ENCODE measurements at places on chromosomes 13 and 19.

DNA sequence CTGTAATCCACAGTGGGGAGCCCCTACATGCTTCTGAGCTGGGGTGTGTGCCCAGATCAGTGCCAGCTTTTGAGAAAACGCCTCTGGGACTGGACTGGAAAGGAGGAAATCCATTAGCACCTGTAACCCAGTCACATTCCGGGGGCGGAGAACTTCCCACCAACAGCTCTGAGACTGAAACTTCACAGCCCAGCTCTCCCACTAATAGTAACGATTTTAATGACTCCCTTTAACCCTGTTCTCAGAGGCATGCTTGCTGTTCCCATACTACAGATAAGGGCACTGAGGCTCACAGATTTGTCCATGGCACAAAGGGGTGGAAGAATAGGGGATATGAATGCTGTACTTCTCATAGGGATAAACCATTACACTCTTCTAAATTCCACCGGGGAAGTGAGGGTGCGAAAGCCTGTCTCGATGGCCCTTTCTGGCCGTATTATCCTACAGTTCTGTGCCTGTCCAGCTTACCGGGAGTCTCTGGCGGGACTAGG, 851 bp downstream of the FBXO46 start:
- DNase-seq, result no peak

DNA sequence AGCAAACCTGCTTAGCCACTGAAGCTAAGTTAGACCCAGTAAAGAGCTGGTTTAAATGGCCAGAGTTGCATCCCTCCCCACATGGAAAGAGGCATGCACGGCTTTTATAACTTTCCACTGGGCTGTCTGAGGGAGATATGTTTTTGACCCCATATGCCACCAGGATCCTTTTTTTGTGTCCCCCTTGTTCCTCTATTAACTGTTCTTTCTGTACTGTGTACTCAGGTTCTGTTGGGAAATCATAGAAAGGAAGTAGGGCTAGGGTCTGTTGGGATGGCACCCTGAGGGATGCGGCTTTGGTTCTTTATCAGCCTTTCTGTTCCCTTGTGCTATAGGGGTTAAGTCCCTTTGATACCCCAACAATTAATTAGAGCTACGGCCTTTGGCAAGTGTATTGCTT, 12.2 kb upstream of the TM9SF2 start:
- DNase-seq, result no peak

DNA sequence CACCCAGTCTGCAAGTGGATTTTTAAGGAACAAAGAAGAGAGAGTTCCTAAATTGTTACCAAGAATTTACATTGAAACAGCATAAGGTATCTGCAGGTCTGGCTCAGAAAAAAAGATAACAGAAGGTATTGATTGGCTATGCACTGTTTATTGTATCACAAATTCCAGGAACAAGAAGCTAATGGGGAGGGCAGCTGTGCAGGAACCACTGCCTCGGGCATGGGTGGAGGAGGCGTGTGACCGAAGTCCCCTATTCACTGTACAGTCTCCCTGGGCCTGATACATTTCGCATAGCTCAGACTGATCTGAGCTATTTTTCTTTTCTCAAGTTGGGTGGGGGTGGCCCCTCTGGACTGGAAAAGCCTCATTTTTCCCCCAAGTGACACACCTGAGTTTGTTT, 11.7 kb downstream of the NECTIN2 start:
- DNase-seq, result no peak

DNA sequence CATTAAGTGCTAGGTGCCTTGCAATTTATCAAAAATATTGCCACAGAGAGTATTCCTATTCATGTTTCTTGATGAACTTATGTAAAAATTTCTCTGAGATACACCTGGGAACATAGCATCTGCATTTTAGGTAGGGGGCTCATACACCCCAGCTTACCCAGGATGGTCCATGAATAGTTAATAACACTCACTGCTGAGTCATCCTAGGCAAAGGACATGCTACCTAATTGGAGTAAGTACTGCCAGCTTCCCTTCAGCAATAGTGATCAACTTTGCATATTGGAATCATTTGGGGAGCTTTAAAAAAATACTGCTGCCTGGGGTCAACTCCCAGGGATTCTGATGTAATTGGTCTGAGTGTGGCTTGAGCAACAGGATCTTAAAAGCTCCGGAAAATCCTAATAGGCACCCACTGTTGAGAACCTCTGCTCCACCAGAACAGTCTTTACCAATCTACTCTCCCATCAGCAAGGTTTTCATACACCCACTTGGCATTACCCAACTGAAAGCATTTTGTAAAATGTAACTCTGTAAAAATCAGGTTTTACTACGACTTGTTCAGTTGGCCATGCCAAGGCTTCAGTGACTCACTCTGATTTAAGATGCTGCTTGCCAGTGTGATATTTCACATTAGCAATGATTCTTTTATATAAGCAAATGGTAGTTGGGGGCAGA, 67.2 kb upstream of the FNDC3A start:
- no peak for DNase-seq

- no peak for DNase-seq
Measured at GRCh38 chr19:13937479-13938300, 527 bp downstream of the PODNL1 start.

- no peak for DNase-seq
Measured at GRCh38 chr13:41497436-41497835, 40.1 kb downstream of the RGCC start.

DNA sequence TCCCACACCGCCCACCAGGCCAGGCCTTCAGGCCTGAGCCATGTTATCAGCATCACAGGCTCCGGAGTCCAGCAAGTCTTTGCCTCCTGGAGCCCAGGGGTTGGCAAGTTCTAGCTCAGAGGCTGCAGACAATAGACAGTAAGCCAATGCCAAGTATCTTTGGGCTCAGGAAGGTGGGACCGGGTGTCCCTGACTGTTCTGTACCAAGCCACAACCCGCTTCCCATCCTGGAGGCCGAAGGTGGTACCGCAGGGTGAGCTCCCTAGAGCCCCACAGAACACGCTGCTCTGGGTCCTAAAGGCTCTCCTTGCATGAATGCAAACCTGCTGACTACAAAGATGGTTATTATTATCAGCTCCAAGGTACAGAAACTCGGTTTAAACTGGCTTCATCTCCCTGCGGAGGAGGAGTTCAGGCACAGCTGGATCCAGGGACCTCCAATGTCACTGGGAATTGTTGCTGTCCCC, 5.5 kb upstream of the FSTL3 start:
- no peak for DNase-seq

DNA sequence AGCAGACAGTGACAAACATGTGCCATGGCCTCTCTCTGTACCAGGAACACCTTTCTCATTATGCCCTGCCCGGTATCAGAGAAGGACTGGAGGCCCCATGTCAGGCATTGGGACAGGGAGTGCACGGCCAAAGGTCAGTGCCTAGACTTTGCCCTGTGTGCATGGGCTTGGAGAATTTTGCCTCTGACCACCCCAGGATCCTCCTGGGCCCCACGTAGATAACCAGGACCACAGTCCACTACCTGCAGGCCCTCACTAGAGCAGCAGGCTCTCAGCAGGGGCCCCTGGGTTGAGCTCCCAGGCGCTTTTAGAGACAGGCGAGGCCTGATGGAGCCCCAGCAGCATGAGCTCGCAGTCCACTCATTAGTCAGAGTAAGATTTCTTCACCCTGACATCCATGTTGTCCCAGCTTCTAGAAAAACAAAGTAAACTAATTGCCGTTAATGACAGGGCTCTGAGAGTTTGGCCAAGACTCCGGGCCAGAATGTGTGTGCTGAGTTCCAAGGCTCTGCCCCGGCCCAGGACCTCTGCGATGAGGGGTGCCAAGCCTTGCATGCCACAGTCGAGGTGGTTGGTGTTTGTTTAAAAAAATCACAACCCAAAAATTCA, 42.7 kb downstream of the CAPN12 start:
- no peak for DNase-seq

DNA sequence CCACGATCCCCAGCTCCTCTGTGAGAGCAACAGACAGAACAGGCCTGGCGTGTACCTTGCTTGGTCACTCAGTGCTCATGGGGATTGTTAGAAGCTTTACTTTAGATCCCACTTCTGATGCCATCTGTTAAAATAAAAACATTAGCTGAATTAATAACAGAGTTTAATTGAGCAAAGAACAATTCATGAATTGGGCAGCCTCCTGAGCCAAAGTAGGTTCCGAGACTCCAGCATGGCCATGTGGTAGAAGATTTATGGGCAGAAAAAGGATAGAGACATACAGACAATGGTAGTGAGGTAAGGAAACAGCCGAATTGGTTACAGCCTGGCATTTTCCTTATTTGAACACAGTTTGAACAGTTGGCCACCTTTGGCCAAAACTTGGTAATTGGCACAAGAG, 223.9 kb upstream of the TRPC4 start:
- no peak for DNase-seq

- no peak for DNase-seq
Measured at GRCh38 chr13:101307181-101307701, 109.1 kb downstream of the NALCN start.

- DNase-seq, result no peak
Measured at GRCh38 chr19:47302249-47302648, 7.4 kb upstream of the C5AR1 start.

DNA sequence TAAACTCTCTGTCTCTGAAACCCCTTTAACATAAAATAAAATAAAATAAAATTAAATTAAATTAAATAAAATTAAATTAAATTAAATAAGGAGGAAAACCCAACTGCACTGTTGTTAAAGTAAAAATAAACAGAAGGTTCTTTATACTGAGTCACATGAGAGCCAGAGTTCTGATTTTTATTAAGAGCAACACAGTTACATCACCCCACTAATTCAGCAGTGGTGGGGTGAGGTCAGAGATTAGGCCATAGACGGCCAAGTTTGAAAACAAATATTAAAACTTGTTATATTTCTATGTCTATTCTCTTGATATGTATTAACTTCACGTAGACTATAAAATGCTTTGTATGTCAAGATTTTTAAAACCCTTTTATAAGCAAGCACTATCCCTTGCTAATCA, 59.5 kb downstream of the MYCBP2 start:
- DNase-seq, result no peak

GRCh38 chr13:112895521-112896465, 73.2 kb upstream of the MCF2L start:
- DNase-seq, result no peak

DNA sequence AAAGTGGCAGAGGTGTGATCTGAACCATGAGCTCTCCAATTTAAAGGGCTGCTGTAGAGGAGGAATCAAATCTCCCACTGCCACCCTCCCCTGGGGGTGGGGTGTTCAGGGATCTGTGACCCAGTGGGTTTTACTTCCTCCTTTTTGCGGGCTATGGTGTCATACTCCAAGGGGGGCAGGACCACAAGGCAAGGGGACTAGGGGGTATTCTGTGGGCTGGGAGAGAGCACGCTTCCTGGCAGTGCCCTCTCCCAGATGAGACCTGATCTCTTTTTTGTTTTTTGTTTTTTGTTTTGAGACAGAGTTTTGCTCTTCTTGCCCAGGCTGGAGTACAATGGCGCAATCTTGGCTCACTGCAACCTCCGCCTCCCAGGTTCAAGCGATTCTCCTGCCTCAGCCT, 10.3 kb downstream of the PLD3 start:
- no peak for DNase-seq

DNA sequence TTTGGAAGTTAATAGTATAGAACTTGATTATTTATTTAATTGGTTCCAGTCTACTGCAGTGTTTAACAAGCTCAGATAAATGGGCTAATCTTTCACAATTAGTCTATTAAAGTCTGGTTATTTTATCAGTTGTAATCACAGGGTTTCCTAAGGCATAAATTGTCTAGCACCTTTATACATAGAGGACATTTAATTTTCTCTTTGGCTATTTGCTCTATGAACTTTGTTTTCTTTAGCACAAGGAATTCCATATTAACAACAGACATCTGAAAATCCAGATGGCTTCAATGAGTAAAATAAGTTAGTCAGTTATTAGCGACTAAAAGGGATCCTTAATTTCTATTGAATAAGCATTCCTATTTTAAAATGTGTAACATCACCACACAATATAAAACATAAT, 1350.8 kb upstream of the SLC10A2 start:
- DNase-seq, result no peak

- DNase-seq, result no peak
Measured at GRCh38 chr19:30449078-30449590, 77.0 kb downstream of the ZNF536 start.

- peak; percentile 24 for DNase-seq
Measured at GRCh38 chr13:113628291-113629270, 29.4 kb downstream of the ATP4B start.

DNA sequence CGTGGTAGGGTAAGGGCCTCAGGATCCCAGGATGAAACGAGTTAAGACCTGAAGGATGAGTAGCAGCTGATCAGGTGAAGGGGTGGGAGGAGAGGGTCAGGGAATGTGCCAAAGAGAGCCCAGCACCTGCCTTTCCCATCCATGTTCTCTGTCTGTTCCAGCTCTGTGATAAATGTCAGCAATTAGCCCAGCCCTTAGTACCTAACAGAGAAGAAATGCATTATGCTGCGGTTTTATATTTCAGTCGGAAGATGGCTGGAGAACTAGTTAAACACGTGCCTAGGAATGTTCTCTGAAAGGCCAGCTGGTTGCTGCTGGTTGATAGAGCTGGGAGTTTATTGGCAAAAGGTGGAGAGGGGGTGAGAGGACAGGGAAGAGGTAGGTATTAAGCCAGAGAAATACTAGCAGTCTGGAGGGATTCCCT, 268.2 kb downstream of the SHISA2 start:
- no peak for DNase-seq

DNA sequence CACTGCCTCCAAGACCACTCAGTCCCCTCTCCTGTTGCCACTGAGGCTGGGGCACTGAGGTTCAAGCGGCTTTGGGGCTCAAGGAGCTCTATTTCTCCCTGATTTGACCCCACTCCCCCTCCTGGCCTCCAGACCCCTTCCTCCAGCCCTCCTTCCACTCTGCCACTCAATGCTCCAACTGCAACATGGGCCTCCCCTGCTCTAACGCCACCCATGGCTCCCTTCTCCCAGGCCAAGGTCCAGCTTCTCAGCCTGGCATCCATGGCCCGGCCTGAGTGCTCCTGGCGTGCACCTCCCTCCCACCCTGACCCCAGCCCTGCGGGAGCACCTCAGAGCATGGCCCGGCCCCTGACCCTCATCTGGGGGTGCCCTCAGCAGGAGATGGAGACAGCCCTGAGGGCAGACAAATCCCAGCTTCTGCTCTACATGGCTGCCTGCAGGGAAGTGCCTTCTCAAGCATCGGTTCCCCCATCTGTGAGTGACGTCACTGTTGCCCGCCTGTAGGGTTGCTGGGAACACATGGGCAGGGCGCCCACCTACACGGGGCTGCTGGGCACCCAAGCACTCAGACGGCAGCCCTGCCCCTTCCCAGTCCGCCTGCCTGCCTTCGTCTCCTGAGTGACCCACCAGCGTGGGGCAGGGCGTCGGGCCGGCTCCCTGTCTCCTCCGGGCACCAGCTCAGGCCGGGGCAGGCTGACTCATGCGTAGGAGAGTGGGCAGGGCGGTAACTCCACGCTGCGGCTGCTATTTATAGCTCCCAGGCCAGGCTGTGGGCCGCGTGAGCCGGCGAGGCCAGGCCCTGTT, 1.6 kb upstream of the DIRAS1 start:
- DNase-seq, result peak; percentile 74

GRCh38 chr19:1266129-1266915, 2.8 kb upstream of the CIRBP start:
- peak; percentile 87 for DNase-seq

GRCh38 chr19:33290082-33290815, 12.1 kb downstream of the CEBPA start:
- no peak for DNase-seq

- DNase-seq, result peak; percentile 5
Measured at GRCh38 chr19:20423381-20424197, 142.0 kb downstream of the ZNF737 start.

- DNase-seq, result no peak
Measured at GRCh38 chr13:77521595-77522367, 13.7 kb upstream of the SCEL start.
